ENCODE measurements at places on chromosomes 12 and 14. TPM values are rescaled to one million over a fixed set of nuclear protein-coding genes. Genes with fewer than 3 reads are reported as not detected.

CCDC85C gene
- total RNA-seq: 6.4 TPM

DNA sequence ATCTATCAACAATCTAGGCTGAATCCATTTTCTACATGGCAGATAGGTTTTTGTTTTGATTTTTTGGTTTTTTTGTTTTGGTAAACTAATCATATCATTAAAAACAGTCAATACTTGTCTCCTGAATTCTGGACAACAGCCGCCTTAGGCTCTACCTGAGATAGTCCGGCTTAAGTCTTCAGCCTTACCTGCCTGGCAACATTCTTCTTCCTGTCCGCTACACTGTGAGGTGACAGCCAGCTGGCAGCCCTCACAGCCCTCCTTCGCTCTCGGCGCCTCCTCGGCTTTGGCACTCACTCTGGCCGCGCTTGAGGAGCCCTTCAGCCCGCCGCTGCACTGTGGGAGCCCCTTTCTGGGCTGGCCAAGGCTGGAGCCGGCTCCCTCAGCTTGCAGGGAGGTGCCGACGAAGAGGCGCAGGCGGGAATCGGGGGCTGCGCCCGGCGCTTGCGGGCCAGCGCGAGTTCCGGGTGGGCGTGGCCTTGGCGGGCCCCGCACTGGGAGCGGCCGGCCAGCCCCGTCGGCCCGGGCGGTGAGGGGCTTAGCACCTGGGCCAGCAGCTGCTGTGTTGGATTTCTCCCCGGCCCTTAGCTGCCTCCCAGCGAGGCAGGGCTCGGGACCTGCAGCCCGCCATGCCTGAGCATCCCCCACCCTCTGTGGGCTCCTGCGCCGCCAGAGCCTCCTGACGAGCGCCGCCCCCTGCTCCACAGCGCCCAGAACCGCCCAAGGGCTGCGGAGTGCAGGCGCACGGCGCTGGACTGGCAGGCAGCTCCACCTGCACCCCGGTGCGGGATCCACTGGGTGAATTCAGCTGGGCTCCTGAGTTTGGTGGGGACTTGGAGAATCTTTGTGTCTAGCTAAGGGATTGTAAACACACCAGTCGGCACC, 49.0 kb downstream of the MDGA2 start:
- DNase-seq: no peak

- no peak for DNase-seq
Observed at GRCh38 chr12:40033242-40033630, 72.6 kb downstream of the SLC2A13 start.

DNA sequence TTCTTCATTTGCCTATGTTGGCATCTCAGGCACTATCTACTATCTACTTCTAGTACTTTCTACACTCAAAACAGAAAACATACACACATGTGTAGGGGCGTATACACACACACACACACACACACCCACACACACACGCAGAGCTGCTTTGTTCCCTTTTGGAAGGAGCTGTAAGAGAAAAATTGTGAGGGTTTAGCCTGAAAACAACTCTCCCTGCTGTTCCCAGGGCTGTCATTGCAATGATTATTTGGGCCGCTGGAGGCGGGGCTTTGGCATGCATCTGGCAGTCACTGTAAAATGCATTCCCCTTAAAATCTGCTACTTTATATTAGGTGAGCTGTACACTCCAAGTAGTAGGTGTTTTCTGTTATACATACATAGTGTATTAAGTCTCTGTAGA, 29.1 kb upstream of the SLC38A2 start:
- peak; percentile 74 for DNase-seq

ETFBKMT gene
- 2.8 TPM for total RNA-seq

DNA sequence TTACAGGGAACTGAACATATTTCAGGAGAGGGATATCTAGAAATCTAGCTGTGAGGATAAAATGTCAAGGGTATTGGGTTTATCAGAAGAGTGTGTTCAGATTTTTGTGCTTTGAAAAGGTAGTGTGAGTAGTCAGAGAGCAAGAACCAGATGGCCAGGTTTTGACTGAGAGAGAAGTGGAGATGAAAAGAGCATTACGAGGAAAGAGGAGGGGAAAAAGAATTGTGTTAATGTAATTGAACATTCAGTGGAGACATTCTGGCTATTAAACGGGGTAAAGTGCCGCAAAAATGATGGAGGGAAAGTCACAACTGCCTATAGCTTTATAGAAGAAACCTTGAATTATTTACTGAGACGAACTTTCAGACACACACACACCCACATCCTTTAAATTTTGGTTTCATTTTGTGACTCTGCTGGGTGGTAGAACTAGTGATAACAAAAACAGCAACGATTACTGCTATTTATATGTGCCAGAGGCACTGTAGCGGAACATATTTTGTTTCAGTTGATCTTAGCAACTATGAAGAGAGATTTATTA, 213.6 kb downstream of the ERC1 start:
- no peak for DNase-seq

KLRK1 gene
- 1.9 TPM for total RNA-seq

DNA sequence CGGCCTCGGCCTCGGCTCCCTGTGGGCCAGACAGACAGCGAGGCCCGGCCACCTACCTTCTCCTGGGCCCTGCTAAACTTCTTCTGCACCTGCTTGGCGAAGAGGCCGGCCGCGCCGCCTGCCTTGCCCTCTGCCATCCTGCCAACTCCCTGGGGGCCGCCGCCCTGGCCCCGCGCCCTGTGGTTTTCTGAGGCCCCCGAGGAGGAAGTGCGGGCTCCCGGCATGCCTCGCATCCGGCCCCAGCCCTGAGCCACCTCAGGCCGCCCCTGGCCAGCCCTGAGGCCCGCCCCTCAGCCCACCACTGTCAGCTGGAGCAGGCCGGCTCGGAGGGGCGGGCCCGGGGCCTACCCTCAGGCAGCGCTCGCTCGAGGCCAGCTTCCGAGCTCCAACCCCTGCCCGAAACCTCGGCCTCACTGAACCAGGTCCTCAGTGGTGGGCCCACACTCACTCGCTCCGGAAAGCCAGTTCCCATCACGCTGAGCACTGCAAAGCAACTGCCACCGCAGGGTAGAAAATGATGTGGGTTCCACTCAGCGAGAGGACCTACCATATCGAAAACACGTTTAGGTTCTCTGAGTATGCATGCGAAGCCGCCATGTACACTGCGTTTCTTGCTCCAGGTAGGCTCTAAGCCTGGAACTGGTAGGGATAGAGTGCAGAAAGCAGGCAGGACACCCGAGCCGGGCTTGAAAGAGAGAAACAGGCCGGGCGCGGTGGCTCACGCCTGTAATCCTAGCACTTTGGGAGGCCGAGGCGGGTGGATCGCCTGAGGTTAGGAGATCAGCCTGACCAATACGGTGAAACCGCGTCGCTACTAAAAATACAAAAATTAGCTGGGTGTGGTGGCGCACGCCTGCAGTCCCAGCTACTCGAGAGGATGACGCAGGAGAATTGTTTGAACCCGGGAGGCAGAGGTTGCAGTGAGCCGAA, at the start of gene BIN2:
Gene BIN2 (minus strand): TSS at position 209 of the 930 bp plus-strand sequence. CDS start 72 bp downstream, at position 137.
- DNase-seq: peak; percentile 80

FAM90A1 gene
- total RNA-seq: 0.32 TPM

- no peak for DNase-seq
Observed at GRCh38 chr14:74979029-74979428, 23.6 kb upstream of the PGF start.

- no peak for DNase-seq
Observed at GRCh38 chr12:25583545-25583944, 30.5 kb upstream of the LMNTD1 start.

DNA sequence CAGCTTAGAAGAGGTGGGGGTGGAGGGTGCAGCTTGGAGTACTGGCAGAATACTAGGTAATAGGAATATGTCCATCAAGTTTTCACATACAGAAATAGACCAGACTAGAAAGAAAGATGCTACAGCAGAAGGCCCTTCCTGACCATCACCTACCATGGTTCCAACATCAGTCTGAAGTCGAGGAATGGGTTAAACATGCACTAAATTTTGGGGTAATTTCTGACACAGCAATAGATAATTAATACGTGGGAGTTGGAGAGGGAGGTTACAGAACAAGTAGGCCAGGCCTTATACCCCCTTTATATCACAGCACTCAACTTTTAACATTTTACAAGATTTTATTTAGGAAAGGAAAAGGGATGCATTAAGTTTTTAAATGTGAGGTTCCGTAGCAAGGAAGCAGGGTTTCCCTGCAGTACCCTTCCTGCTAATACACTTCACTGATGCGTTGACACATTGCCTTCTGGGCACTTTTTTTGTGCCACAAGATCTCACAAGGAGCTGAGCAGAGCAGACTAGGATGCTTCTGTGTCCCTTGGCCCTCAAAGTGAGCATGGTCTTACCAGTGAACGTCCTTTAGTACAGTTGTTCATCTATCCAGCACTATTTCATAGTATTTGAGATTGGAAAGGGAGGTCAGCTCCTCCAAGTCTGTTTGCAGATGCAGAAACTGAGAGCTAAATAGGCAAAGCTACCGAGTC, 50.8 kb downstream of the EID3 start:
- DNase-seq: no peak

GRCh38 chr12:5101686-5102085, 58.0 kb downstream of the KCNA5 start:
- DNase-seq: no peak

DNA sequence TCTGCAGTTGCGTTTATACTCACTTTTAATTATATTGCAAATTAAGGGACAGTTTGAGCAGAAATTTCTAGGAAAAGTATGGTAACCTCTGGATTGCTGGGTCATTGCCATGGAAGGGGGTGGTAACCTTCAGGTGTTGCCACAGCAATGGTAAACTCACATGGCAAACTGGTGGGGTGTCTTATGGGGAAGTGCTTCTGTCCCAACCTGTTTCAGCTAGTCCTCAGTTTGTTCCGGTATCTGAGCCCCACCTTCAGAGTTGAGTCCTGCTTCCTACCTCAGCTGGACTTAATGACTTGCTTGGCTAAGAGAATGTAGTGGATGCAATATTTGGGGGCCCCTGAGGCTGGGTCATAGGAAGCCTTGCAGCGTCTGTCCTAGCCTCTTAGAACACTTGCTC, 7.3 kb upstream of the CLMN start:
- no peak for DNase-seq

DNA sequence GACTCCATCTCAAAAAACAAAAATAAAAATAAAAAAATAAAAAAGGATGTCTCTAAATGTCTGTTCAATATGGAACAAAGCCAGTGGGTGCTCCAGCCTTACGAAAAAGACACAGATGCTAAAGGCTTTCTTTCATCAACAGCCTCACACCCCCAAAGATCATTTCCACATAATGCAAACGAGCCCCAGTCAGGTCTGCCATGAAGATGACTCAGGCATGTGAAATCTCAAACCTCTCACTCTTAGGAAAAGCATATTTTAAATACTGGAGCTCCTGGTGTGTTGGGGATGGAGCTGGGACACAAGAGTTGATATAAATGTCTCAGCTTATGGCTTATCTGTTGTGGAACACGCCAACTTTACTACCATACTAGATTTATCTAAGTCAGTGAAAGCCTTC, 49.9 kb upstream of the PLXNC1 start:
- DNase-seq: no peak

- no peak for DNase-seq
Observed at GRCh38 chr12:42716491-42716891, 126.9 kb upstream of the PRICKLE1 start.

DNA sequence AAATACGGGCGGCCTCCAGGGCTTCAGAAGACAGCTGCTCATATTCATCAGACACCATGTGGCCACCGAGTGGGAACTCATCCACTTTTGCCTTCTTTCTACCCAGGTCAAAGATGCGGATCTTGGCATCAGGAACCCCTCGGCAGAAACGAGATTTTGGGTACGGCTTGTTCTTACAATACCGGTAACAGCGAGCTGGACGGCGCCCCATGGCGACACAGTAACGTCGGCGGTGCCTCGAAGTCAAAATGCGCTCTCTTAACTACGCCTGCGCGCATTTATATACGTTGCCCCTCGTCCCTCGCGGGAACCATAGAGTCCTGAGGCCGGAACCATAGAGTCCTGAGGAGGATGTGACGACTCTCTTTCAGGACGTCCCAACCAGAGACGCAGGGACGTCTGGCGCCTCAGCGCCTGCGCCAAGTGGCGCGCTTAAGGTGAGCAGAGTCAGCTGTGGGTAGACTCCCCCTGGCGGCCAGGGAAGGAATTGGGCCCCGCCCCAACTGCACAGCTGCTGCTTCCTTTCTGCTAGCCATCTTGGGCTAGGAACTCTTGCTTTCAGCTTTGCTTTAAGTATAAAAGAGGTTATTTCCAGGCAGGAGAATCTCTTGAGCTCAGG, at the start of gene RPL10L:
Gene RPL10L (minus strand): TSS at position 256 of the 619 bp plus-strand sequence. CDS start 45 bp downstream, at position 211.
- peak; percentile 57 for DNase-seq

- no peak for DNase-seq
Observed at GRCh38 chr12:31388713-31389112, 62.8 kb upstream of the SINHCAF start.

DNA sequence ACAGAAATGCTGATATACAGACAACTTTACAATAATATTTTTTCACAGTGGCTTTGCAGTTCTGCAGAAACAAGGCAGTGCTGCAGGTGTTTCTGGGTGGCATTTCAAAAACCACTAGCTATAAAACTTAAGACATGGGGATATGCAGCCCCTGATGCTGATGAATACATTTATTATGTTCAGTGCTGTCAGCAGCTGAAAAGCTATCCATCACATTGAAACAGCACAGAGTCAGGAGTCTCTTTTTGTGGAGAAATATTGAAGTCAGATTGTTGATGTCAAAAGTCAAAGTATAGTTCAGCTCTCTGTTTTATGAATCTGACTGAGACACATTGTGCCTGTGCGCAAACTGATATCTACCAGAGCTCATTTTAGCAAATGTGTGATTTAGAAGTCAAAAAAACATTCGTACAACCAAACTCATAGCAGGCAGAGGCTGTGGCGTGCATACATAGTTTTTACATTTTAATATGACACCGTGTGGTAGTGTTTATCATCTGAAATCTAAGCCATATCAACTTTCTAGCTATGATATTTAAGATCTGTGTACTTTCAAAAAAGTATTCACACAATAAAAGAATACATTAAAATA, 467.6 kb downstream of the PRKD1 start:
- DNase-seq: no peak

LHX5 gene
- not detected for total RNA-seq

- no peak for DNase-seq
Observed at GRCh38 chr14:102930753-102931579, 8.5 kb downstream of the AMN start.

DNA sequence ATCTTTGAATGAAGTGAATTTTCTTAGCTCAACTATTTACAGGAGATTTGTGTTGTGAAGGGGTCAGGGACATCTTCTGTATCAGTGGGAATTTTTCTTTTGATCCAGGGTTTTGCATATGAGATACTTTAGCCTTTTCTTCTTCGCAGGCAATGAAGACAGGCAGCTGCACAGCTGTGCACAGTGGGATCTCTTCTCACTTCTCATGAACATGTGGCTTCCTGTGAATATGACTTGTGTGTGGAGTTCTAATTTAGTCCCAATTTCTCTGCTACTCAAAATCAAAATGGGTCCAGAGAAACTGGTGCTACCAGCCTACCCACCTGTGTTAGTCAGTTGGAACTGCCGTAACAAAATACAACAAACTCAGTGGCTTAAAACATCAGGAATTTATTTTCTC, 37.8 kb downstream of the ARF6 start:
- no peak for DNase-seq

- no peak for DNase-seq
Observed at GRCh38 chr12:21339921-21340320, 5.2 kb upstream of the SLCO1A2 start.

NPAS3 gene
- 4.3 TPM for total RNA-seq
